ENCODE measurements at places on chromosomes 16 and 17. TPM values are rescaled to one million over a fixed set of nuclear protein-coding genes. Genes with fewer than 3 reads are reported as not detected.

GRCh38 chr16:57742543-57742942 is 7.0 kb downstream of the KATNB1 start:
- no peak for DNase-seq

GRCh38 chr17:48492401-48493298 is 38.2 kb downstream of the HOXB1 start:
- DNase-seq, result peak; percentile 88

GRCh38 chr17:16081507-16082087 is 82.0 kb downstream of the TTC19 start:
- no peak for DNase-seq

DNA sequence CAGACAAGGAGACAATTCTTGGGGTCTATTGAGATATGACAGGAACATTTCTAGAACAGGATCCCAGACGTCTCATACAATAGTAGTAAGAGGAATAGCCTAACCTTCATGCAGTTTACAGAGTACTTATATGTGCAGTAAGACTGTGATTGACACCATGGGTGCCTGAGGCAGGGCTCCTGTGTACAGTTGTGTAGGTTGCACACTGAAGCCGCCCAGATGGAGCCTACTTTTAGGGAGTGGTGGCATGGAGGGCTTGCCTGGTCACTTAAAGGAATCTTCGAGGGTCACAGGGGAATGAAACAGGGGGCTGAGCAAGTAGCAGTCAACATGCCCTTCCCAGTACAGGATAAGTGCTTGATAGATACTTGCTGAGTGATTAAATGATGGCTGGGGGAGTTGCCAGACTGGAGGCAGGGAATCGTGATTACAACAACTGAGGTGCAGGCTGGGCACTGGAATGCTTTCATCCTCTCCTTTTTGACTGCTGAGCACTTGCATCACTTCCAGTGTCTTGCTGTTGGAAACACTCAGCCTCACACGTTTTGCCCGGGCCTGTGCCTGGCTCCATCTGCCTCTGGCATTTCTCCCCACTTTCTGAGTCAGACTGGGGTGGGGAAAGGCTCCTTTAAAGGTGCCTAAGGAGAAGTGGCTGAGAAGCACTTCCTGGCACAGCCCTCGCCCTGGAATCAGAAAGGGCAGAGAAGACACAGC is 71.0 kb downstream of the COPRS start:
- DNase-seq, result peak; percentile 43

DNA sequence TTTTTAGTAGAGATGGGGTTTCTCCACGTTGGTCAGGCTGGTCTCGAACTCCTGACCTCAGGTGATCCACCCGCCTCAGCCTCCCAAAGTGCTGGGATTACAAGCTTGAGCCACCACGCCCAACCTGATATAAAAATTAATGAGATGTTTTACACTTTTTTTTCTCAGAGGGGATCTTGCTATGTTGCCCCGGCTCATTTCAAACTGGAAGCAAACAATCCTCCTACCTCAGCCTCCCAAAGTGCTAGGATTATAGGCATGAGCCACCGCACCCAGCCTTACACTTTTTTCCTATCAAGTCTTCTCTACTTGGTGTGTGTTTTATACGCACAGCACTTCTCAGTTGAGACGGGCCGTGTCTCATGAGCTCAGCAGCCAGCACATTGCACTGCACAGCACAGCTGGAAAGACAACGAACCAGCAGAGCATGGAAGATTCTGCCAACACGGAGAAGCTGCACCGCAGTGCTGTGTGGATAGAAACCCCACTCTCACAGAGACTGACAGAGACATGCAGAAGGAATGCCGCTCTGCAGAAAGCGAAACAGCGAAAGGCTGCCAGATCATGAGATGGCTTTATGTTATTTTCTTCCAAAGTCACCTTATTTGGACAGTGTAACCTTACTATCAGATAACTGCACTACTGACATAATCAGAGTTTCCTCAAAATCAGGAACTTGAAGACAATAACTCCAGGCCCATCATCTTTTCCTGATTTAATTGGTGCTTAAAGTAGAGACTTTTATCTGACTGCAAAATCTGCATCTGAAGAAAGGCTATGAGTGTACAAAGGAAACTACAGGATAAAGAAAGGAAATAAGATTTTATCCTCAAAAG is 6.5 kb upstream of the QRICH2 start:
- no peak for DNase-seq

DNA sequence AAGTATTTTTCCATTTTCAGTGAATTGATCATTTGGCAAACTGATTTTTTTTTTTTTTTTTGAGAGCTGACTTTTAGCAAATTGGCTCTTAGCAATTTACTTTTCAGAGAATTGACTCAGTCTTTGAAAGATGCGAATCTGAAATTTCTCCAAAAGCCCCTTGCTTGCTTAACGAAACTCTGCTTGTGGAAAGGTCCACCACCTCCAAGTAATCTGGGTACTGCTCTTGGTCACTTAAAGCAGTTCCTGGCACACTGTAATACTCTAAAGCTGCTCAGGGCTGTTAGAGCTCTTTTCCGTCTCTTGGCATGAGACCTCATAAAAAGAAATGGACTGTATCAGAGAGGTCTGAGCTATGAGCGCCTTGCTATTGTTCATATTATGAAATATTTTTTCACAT is 2.9 kb downstream of the GSDMB start:
- no peak for DNase-seq

DNA sequence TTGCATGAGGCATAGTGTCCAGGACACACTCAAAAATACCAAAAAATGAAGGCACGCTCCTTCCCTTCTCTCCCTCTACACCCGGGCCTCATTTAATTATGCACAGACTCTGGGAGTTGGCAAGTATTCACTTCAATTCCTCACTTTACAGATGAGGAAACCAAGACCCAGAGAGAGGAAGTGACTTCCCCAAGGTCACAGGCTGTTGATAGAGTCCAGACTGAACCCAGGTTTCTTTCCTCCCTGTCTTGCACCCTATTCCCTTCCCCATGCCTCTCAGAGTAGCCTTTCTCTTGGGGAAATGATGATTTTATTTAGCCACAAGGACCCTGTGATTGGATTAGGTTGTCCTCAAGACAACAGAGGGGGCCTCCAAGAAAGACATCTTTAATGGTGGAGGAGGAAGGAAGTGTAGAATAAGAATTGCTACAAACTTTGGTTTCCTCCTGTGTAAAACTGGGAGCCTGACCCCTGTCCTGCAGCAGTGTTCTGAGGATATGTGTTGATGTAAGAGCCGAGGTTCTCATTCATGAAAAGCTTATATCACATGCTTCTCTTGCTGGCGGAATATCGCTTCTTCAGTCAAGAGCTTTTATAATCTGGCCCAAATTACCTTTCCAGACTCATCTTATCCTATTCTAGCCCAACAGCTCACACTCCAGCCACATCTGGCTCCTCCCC is 48.8 kb upstream of the SIAH1 start:
- no peak for DNase-seq

- DNase-seq, result no peak
These were observed 8.5 kb downstream of the TEKT1 start for GRCh38 chr17:6823011-6823442.

DNA sequence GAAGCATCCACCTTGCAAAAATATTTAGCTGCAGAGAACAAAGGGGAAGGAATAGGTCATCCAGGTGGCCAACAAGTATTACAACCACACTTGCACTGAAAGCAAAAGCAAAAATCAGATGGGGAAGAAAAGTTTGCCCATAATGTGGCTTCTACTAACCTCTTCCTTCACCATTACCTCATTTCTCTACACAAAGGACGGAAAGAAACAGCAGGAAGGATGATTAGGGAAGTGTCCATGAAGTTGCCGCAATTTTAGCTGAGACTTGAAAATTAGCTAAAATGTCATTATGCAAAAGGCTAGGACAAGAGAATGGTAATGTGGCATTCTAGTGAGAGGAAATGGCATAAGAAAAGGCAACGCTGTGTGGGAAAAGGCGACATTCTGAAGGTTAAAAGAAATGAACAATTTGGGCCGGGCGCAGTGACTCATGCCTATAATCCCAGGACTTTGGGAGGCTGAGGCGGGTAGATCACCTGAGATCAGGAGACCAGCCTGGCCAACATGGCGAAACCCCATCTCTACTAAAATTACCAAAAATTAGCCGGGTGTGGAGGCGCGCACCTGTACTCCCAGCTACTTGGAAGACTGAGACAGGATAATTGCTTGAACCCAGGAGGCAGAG is 13.7 kb downstream of the KANSL1 start:
- no peak for DNase-seq

- peak; percentile 23 for DNase-seq
These were observed 4.2 kb downstream of the SRSF2 start for GRCh38 chr17:76732734-76733617.

- no peak for DNase-seq
These were observed 204.8 kb upstream of the CHMP6 start for GRCh38 chr17:80786887-80787286.

- DNase-seq, result no peak
These were observed 3.0 kb upstream of the RMI2 start for GRCh38 chr16:11342021-11342855.

Gene HOXB1
- total RNA-seq, result not detected

Gene SLC16A5
- total RNA-seq, result 231 TPM

Gene CDH1
- 251 TPM for total RNA-seq

Gene TBC1D26
- total RNA-seq, result not detected

Gene TVP23A
- not detected for total RNA-seq

Gene CCL22
- not detected for total RNA-seq

Gene CCDC40
- total RNA-seq, result 7.0 TPM

Gene PDILT
- not detected for total RNA-seq

Gene CA4
- 0.10 TPM for total RNA-seq
